ENCODE measurements at places on chromosomes 7 and 10.

DNA sequence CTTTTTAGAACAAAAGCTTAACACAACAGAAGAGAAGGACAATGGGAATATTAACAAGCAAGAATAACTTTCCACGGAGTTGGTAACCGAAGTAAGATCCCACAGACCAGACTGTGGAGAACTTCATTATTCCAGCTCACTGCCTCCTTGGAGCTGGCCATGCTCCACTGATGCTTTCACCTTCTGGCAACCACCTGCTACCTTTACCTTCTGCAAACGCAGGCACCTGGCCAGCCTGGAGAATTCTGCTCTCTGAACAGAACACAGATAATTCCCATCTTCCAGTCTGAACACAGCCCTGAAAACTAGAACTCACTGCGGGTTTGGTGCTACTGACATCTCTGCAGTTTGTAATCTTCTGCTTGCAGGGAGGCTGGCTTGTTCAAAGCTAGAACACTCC, 66.5 kb downstream of the JAZF1 start:
- no peak for DNase-seq

DNA sequence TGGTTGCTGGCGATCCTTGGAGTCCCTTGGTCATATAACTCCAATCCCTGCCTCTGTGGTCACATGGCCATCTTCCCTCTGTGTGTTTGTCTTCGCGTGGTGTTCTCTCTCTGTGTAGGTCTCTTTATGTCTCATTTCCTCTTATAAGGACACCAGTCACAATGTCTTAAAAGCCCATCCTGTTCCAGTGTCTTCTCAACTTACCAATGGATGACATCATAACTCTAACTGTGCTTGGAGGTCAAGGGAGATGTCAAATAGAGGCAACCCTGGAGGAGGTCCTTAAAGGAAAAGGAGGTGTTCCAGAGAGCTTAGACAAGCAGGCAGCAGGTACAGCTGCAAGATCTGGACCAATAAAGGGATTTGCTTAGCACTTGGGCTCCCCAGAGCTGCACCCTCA, 143.0 kb downstream of the BUB3 start:
- DNase-seq, result no peak

GRCh38 chr10:14048930-14049613, 281.7 kb downstream of the FRMD4A start:
- DNase-seq, result no peak

DNA sequence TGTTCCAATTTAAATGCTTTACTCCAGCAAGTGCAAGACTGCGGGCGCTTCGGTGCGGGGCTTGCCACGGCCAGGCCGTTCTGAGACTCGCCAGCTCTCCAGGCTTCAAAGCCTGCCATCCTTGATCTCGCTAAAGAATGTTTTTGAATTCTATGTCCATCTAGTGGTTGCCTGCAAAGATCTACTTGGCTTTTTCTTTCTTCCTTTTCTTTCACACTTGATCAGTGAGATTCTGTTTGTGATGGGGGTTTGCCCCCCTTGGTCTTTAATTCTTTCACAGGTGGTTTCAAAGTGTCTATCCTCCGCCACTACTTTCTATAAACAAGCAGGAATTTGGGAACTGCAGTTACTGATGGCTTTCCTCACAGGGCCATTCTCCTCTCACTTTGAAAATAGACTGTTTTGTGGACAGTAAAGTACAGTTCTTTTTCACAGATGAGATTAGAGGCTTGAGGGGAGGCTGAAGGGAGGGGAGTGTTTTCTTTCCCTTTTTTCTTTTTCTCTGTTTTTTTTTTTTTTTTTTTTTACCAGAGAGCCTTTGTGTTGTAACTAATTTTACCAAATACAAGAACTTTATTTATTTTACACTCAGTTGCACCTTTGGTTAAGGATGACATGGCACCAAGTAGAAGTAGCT, 15.2 kb upstream of the FBXW4 start:
- DNase-seq, result no peak

DNA sequence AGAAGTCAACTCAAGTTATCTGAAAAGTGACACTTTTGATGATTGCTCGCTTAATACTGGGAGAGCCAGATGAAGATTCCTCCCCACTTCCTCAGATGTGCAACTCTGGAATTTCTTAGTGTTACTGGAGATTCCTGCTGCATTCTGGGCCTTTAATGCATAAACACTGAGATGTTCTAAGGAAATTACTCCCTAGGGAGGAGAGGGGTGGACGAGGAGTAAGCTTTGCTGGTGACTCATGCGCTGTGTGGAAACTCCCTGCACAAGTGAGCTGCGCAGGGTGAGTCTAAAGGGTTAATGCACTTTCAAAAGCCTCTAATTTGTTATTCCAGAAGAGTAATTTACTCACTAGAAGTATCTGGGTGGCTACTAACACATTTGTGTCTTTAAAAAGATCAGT, 46.3 kb downstream of the EGFR start:
- no peak for DNase-seq

DNA sequence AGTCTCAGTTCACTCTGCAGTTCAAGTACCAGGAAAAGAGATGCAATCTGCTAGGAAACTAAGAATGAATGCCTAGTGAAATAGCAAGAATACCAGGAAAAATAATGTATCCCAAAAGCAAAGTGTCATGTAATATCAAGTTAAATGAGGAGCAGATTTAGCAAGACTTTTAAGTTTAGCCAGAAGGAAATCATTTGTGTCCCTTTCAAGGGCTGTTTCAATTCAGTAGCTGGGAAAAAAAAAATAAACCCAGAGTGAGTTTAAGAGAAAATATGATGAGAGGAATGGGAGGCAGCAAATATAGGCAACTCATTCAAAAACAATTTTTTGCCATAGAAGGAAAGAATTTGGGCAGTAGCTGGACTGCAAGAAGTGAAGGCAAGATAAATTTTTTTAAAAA, 135.8 kb downstream of the DGKB start:
- DNase-seq, result no peak

- no peak for DNase-seq
These were observed 16.6 kb upstream of the MGMT start for GRCh38 chr10:129450391-129450790.

GRCh38 chr10:47383261-47384147, 589 bp downstream of the ZNF488 start:
- DNase-seq, result peak; percentile 57

- peak; percentile 90 for DNase-seq
These were observed 80.4 kb downstream of the NRBF2 start for GRCh38 chr10:63213489-63213888.

DNA sequence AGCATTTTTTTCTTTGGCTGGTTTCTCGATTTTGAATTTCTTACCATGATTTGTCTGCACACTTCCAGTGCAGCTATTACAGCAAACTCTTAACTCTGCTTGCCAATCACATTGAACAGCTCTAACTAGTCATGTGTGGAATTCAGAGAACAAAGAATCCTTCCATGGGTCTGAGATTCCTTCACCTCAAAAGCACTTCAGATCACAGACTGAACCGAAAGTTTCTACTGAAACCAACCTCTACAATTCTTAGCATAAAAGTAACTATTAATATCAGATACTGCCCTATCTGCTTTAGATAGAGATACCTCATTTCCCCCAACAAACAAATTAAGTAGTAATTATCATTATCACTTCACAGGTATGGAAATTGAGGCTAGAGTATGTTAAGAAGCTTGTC, 56.5 kb upstream of the SP4 start:
- no peak for DNase-seq

DNA sequence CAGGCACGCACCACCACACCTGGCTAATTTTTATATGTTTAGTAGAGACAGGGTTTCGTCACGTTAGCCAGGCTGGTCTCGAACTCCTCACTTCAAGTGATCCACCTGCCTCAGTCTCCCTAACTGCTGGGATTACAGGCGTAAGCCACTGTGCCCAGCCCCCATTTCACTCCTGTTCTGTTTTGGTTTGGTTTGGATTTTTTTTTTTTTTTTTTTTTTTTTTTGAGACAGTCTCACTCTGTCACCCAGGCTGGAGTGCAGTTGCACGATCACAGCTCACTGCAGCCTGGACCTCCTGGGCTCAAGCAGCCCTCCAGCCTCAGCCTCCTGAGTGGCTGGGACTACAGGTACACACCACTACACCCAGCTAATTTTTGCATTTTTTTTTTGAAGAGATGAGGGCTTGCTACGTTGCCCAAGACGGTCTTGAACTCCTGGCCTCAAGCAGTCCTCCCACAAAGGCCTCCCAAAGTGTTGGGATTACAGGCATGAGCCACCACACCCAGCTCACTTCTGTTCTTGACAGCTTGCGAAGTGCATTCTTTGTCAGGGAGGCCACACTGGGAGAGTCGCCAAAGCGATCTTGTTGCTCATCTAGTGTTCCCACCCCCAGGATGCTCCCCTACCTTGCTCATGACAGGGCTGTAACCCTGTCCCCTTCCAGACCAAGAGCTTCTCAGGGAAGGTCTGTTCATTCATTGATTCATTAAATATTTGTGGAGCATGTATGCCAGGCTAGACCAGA, 229.1 kb downstream of the CUX1 start:
- no peak for DNase-seq

DNA sequence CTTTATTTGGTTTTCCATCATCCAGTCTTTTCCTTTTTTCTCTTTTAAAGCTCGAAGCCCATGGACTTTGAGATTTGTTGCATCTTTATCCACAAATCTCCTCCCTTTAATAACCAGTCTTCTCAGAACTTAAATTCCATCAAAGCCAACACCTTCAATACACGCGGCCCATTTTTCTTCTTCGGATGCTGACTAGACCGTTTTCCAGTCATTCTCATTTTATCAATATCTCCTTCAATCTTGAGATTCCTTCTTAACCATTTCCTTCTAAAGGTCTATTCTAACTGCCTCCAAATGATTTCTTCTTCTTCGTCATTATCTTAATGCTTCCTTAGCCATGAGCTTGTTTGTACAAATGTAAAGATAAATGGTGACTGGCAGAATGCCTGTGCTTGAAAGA, 173.5 kb downstream of the BAMBI start:
- DNase-seq, result no peak

- peak; percentile 58 for DNase-seq
These were observed 1.7 kb upstream of the POU6F2 start for GRCh38 chr7:38975944-38976392.
